ENCODE measurements at places on chromosomes 6 and 20.

GRCh38 chr6:115896538-115897129, 164.1 kb downstream of the FRK start:
- DNase-seq: peak; percentile 18

DNA sequence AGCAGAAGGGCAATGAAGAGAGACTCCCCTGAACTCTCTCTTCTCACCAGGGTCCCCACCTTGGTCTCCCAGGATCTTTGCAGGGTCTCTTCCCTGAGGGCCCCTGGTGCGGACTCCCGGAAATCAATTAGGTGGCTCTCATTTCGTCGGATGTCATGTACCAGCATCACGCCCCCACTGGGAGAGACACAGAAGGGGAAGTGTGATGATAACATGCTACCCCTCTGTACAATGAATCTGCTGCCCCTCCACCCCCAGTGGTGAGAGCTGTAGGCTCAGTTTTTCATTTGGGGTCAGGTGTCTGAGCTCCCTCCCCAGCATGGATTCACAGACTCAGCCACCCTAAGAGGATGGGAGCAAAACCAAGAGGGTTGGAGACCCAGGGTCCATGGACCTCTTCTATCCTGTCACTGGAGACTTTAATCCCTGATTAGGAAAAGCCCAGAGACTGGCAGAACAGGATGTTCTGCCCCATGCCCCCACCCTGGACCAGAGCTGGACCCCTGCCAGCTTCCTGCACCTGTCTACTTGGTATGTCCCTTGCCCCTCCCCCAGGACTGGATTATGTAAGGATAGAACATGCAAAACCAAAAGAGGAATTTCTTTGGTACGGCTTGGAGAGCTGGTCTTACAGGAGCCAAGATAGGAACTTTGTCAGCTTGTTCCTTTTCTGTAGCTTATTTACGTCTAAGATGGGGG, 11.1 kb downstream of the GGT7 start:
- no peak for DNase-seq

- DNase-seq: no peak
These were observed 27.4 kb upstream of the APCDD1L start for GRCh38 chr20:58542411-58543095.

DNA sequence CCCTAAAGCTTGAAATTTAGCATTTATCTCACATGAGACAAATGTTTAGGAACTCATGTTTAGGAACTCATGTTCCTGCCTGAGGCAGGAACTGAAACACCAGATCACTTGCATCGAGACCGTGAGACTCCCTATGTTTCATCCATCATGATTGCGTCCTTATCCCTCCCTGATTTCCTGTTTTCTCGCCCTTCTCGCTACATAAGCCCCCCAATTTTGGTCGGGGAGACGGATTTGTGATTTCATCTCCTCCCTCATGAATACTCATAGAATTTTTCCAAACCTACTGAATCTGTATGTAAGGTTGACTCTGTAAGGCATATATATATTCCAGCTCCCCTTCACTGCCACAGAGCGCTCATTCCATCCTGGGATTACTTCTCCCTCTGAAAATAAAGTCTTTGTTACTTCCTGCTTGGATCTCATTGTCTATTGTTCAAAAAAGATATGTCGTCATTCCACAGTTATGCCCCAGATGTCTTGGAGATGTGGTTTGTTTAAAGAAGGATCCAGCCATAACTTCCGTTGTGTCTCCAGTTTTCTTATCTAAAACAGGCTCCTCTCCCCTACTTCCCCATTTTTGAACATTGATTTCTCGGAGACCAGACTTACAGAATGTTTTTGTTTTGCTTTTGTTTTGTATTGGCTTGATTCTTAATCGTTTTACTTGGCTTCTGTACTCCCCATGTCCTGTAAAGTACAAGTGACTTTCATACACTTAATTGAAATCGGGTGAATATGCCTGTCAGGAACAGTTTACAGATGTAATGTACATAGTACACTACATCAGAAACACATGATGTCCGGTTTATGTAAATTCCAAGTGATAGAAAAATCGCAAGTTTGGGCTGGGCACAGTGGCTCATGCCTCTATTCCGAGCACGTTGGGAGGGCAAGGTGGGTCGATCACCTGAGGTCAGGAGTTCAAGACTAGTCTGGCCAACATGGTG, 118.7 kb downstream of the HFE start:
- DNase-seq: no peak

DNA sequence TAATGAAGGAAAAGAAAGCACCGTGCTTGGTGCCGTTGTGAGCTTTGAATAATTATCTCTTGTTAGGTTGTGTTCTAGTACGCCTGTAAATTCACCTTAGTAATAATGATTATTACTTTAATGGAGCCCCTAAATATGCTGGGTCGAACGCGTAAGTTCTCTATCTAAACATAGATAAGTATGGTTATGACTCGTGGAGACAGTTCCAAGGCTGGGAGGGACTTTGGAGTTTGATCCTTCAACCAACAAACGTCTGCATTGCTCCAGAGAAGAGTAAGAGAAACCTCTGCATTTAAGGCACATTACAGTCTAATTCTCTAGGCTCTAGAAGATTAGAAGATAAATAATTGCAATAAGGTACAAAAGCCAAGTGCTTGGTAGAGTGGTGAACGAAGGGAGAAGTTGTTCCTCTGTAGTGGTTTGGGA, 514 bp downstream of the ACOT13 start:
- DNase-seq: peak; percentile 35

GRCh38 chr6:100116411-100117194, 122.6 kb upstream of the MCHR2 start:
- DNase-seq: peak; percentile 63
